ENCODE measurements at places on chromosomes 1 and 21. TPM values are rescaled to one million over a fixed set of nuclear protein-coding genes. Genes with fewer than 3 reads are reported as not detected.

Gene TDRD5
- not detected for total RNA-seq

Gene TMCO1
- 41.7 TPM for total RNA-seq

Gene RWDD3
- 17.0 TPM for total RNA-seq

Gene SEMA4A
- 1.6 TPM for total RNA-seq

Gene FAM151A
- total RNA-seq = not detected

Gene DENND2C
- 1.5 TPM for total RNA-seq

Gene PRAMEF13
- not detected for total RNA-seq

Gene PROX1
- 0.26 TPM for total RNA-seq
